ENCODE measurements at places on chromosomes 13 and 19. TPM values are rescaled to one million over a fixed set of nuclear protein-coding genes. Genes with fewer than 3 reads are reported as not detected.

ZSCAN5B gene
- not detected for polyA plus RNA-seq

- DNase-seq = no peak
Measured at GRCh38 chr19:16627928-16628182, 149 bp downstream of the MED26 start.

DNA sequence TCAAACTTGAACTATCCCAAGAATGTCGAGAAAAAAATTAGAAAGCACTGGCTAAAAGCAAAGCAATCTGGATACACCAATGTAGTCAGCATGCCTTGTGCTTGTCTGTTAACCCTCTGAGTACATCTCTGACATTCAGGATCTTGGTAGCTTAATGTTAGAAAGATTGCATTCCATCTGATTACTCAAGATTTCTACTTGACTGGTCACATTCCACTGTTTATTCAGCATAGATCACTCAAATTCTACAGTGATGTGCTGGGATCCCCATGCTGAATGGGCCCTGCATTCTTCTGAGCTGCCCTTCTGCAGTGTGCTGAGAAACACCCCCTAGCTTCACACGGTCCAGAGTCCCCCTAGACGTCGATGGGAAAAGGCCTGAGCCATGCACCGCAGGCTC is 295.4 kb upstream of the MAB21L1 start:
- DNase-seq = peak; percentile 82

- peak; percentile 28 for DNase-seq
Measured at GRCh38 chr13:36069881-36070366, 61.3 kb downstream of the DCLK1 start.

ZNF577 gene
- 7.6 TPM for polyA plus RNA-seq

GRCh38 chr19:397941-398706 is 10.8 kb downstream of the C2CD4C start:
- no peak for DNase-seq

CATSPERD gene
- not detected for polyA plus RNA-seq

- no peak for DNase-seq
Measured at GRCh38 chr13:66040506-66040905, 1189.6 kb downstream of the PCDH9 start.

- DNase-seq = no peak
Measured at GRCh38 chr19:40157059-40157458, 34.2 kb upstream of the MAP3K10 start.

DNA sequence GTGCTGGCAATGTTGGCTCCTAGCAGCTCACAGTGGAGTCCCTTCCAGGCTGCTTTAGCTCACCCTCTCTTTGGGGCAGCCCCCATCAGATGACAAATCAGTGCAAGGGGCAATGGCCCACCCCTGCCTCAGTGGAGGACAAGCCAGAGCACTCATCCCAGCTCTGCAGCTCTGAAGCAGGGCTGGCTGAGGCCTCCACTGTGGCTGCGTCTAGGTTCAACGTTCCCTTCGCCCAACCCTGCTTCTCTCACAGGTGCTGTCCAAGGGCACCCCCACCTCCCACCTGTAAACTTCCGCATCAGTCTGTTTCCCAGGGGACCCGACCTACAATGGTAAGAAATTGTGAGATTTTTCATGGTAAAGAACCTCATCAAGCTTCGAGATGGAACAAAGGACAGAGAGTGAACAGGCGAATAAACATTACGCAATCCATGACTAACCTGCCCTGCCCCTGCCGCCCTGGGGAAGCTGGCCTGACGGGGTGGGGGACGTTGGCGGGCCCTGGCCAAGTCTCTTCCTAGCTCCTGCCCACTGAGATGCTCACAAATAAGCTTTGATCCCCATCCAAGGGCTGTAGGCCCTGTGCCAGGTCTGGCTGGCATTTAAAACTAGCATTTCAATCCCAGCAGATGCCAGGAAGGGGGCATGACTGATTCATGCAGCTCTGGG is 40.5 kb downstream of the DZIP1 start:
- DNase-seq = peak; percentile 10

Measured in GM23248 (cell line).